ENCODE measurements at places on chromosomes 12 and 14. TPM values are rescaled to one million over a fixed set of nuclear protein-coding genes. Genes with fewer than 3 reads are reported as not detected.
A peak's percentile ranks its signal among the peaks of the same experiment; 100 is the strongest.

GRCh38 chr12:96890331-96890730 lies 16.7 kb upstream of the NEDD1 start:
- no peak for DNase-seq

GRCh38 chr12:124152731-124153130 lies 142.2 kb upstream of the RFLNA start:
- DNase-seq: no peak

GRCh38 chr14:99249389-99249788 lies 22.6 kb downstream of the BCL11B start:
- no peak for DNase-seq

DNA sequence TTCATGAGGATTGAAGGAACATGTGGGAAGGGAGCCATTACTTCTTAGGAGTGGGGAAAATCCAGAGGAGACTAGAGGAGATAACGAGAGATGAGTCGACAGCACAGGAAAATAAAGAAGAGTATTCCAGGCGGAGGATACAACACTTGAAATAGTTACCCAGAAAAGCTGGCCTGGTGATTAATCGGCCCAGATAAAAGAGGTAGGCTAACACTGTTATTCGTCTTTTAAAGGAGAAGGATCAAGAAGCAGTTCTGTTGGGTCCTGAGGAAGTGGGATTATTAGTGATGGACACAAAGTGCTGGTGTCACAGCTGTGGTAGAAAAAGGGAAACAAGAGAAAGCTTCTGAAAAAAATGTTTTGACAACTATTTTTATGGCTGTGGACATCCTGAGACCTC lies 425.3 kb downstream of the ZFP36L1 start:
- no peak for DNase-seq

The NTN4 gene
- total RNA-seq: 122 TPM

GRCh38 chr12:132310181-132311040 lies 19.0 kb downstream of the GALNT9 start:
- no peak for DNase-seq

DNA sequence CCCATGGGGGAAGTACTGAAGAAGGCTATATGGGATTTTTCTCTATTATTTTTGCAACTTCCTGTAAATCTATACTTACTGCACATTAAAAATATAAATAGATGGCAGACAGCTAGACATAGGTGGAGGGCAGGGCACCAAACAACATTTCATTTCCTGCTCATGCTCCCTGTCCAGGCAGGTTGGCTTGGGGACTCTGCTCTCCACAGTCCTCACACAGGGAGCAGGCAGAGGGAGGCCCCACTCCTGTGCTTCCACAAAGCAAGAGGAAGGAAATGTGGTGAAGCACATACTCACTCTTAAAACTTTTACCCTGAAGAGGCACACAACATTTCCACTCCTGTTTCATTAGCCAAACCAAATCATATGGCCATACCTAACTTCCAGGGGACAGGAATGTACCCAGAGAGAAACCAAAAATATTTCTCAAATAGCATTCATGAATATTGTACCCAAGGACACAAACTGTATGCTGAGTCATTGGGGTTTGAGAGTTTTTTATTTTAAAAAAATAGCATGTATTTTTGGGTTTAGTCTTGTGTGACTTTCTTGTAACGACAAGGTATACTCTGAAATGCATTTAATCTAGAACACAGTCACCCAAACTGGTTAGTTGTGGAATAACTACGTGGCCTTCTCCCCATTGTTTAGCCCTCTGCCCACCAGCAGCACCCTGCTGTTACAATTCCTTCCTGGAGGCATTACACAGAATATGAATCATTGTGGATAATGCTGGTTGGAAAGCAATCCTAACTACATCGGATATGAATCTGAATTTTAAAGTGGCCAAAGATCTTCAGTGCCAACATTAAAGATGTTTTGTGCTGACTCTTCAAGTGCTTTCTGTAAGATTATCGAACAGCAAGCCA lies 40.9 kb downstream of the RTN1 start:
- peak; percentile 19 for DNase-seq

DNA sequence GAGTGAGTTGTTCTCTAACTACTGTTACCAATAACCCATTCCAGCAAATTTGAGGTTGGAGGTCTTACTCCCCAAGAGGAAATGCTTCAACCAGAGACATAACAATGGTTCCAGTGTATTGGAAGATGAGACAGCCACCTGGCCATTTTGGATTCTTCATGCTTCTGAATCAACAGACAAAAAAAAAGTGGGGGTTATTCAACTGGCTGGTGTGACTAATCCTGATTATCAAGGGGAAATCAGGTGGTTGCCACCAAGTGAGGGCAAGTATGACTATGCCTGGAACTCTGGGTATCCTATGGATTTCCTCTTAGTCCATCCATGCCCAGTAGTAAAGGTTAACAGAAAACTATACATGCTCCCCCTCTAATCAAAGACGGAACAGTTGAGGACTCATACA lies 29.9 kb upstream of the ZNF641 start:
- DNase-seq: no peak

DNA sequence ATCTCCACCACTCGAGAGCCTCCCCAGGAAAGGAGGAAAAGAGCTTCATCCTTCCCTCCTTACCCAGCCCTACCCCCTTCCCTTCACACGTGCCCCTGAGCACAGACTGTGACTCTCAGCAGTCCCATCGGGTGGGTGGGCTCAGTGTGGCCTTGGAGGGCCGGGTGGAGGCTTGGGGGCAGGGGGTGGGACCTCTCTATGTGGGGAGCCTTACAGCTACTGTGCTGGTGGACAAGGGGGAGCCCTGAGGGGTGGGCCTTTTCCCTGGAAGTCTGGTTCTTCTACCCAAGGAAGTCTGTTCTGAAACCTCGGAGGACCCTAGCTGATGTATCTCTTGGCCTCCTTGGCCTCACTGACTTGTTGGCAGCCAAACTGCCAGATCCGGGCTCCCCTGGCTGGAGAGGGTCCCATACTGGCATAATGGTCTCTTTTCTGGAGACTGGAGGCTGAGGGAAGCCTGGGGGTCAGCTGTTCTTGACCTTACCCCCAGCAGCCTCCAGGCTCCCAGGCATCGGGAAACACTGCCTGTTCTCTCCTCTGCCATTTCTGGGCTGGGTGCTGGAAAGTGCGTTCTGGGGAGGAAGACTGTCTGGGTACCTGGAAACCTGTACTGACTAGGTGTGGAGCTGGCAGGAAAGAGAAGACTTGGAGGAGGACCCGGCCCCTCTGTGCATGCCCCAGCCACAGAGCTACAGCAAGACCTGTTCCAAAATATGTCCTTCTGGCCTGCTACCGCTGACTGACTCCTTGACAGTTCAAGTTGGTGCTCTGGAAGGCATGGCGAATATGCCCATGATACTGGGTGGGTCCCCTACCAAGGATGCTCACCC lies 7.6 kb downstream of the VASH1 start:
- DNase-seq: no peak

- no peak for DNase-seq
Observed at GRCh38 chr14:81485372-81485771, 48.3 kb downstream of the SEL1L start.

DNA sequence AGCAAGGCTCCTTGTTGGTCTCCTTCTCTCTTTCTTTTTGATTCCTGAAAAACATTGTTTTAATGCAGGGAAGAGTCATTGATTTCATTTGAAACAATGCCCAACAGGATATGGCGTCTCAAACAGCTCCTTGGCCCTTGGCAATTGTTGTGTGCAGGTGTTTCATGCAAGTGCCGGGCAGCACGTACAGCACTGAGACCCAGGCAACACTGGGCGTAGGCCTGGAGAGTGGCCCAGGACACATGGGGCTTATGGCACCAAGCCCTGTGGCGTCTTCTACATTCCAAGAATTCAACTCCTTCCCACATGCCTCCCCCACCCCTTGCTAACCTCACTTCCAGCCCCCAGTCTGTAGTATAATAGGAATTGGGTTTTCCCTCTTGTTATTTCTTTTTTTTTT lies 230.4 kb downstream of the SPTSSA start:
- no peak for DNase-seq

The NID2 gene
- 27.9 TPM for total RNA-seq

The SAV1 gene
- total RNA-seq: 36.4 TPM

The KRT75 gene
- total RNA-seq: not detected

GRCh38 chr14:48341069-48341468 lies 665.7 kb upstream of the MDGA2 start:
- DNase-seq: no peak

Measured in pulmonary artery endothelial cell (primary cell).